ENCODE measurements at places on chromosomes 5 and 9.

DNA sequence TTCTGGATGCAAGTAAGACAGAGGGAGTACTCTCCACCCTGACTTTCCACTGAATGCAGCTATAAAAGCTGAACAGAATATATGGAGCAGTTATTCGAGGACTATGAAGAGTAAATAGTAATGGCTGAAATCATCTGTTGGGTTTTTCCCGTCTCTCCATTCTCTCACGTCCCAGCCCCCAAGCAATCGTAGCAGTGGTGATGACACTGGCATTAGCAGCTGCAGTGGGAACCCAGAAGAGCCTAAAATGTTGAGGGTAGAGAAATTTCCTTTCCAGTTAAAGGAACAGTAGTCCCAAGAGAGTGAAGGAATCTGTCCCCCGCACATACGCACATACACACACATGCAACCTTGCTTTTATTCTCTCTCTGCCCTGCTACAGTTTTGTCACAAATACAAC is 33.2 kb downstream of the MED27 start:
- no peak for DNase-seq

GRCh38 chr5:169300468-169301385 is at the start of gene SLIT3:
Gene SLIT3, minus strand, starts transcription at chr5:169301139. Its CDS starts 430 bp downstream, at chr5:169300709.
- DNase-seq, result peak; percentile 85

DNA sequence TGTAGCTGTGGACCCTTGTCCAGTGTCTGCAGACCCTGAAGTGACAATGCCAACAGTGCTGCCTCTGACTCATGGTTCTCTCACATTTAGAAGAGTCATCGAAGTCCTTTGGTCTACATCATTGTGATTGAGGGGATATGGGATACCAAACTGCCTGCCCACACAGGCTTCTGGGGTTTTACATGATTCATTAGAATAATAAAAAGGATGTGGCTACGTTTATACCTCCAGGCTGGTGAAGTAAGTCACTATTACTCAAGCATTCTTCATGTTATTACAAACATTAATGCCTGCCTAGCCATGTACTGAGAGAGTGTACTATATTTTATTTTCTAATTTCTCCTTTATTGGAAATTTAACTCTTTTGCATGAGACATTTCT is 365.7 kb downstream of the SPATA31D1 start:
- DNase-seq, result no peak

DNA sequence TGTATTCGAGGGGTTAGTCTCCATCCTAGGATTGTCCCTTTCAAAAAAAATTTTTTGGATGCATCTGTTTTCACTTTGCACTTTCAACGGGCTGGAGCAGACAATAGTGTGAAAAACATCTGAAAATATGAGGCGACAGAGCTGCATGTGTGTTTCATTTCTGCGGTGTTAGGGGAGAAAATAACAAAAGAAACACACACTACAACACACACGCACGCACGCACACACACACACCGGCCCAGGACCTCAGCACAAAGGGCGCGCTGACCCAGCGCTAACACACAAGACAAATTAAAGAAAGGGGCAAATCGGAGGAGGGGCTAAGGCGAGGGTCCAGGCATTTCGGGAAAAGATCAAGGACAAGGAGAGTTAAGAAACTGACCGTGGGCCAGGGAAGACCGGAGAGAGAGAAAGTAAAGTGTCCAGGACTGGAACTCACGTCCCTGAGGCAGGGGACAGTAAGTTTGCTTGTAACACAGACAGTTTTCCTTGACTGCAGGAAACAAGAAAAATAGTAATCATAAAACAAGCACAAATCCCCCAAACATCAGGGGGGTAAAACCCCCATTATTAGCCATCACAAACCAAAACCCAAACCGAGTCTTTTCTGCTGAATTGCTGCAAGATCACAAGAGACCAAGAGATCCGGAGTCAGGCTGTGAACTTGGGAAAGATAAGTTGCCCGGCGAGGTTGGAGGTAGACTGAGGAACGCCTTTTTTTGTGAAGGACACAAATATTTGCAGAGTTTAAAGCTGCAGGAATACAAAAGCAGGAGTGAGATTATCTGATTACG is 302.1 kb downstream of the PARP8 start:
- peak; percentile 70 for DNase-seq

DNA sequence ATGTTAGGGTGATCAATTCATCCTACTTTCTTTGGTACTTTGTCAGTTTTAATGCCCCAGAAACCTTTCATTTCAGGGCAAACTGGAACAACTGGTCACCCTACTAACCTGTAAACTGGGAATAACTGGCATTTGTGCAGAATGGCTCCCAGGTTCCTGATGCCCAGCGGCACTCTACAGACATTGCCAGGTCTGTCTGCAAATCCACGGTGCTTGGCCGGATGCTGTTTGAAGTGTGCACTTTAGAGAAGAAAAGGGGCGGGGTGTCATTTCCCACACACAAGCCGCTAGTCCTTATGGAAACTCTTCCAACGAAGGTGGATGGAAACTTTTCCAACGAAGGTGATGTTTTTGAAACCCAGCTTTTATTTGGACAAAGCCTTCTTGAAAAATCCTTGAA is 49.9 kb upstream of the OTULINL start:
- no peak for DNase-seq

- DNase-seq, result no peak
These were observed 10.2 kb upstream of the TIFAB start for GRCh38 chr5:135462304-135462703.
